ENCODE measurements at places on chromosomes 11 and 22.

DNA sequence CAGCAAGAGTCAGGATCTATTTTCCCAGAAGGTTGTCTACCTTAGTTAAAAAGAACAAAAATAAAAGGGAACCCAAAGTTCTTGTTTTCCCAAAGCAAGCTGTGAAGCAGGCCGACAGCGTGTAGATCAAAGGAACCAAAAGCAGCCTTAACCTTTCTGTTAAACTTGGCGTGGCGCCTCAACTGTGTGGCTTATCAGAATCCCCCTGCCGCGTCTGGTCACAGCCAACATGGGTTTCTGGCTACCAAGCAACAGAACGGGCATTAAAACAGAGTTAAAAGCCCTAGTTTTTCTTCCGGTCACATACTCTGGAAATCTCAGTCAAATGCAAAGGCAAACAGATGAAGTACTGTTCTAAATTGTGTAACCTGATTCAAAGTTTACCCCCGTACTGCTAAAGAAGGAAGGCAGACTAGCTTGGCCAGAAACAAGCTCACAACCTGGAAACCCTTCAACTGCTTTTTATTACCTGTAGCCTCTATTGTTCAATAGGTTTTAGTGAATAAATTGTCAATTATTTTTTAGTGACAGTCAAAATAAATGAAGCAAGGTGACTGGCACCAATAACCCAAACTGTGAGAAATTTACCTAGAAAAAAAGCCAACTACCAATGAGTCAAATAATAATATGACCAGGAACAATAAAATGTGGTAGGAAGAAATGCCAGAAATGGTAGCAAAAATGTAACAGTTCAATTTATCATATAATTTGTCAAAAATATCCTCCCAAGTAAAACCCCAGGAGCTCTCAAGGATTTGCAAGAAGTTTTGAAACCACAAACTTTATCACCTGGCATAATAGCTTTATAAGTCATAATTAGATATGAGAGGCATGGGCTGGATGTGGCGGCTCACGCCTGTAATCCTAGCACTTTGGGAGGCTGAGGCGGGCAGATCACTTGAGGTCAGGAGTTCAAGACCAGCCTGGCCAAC is 21.4 kb downstream of the CHKA start:
- no peak for DNase-seq

DNA sequence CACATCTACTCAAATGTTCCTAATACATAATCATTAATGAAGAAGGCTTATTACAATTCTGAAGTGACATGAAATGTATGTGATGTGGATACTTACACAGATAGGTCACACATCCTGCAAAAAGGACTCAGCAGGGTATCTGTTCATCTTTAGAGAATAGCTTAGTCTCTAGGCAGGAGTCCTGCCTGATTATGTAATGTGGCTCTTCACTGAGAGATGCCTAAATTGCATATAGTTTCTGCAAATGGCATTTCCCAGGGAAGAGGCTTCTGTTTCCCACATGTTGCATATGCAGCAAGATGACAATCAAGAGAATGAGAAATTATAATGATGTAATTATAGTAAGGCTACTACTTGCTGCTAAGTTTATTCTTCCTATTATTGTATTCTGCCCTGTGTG is 58.8 kb upstream of the SLC36A4 start:
- no peak for DNase-seq

DNA sequence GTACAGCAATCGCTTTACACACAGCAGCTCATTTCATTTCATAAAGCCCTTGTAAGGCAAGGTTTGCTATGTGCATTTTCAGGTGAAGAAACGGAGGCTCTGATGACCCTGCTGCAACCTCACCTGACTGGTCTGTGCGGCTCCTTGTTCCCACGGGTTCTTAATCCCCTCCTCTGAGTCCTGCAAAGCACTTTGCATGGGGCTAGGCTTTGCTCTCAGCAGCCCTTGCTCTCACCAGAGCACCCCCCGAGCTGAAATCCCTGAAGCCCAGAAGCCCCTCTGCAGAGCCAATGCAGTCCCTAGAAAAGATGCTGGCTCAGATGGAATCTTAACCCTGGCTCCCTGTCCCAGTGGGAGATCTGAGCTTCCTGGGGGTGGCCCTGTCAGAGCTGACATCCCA is 11.0 kb upstream of the APOL6 start:
- no peak for DNase-seq

GRCh38 chr11:69697861-69698260 is 6.0 kb downstream of the FGF19 start:
- DNase-seq, result no peak

- peak; percentile 90 for DNase-seq
Measured at GRCh38 chr22:50525104-50525857, at the start of gene SCO2. SCO2 (minus strand) TSS chr22:50525598; CDS start chr22:50524411, 1,187 bp downstream.

- no peak for DNase-seq
Measured at GRCh38 chr11:102546427-102546826, 15.9 kb upstream of the MMP7 start.

DNA sequence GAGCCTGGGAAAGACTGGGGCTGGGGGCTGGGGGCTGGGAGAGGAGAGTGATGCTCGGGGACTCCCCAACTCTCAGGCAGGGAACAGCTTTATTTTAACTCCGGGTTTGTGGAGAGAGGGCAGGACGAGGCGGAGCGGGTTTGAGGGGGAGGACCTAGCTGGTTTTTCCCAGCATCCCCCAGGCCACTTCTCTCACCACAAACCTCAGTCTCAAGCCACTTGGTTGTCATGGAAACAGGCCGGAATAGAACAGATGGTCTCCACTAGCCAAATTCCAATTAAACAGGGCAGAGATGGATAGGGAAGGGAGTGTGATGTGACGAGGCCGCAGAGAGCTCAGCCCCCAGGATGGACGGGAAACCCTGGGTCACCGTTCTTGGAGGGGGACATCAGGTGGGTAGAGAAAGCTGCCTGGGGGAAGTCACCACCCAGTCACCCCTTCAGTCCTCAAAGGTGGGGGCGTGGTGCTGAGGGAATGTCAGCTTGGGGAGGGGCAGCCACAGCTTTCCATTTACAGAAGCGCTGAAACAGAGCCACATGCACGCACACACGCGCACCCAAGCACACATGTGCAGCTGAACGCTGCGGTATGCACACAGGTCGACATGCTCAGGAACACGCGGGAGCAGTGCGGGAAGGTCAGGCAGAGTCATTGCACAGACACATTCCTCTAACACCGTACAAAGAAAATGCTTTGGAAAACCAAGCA is 19.2 kb downstream of the NECTIN1 start:
- DNase-seq, result no peak

DNA sequence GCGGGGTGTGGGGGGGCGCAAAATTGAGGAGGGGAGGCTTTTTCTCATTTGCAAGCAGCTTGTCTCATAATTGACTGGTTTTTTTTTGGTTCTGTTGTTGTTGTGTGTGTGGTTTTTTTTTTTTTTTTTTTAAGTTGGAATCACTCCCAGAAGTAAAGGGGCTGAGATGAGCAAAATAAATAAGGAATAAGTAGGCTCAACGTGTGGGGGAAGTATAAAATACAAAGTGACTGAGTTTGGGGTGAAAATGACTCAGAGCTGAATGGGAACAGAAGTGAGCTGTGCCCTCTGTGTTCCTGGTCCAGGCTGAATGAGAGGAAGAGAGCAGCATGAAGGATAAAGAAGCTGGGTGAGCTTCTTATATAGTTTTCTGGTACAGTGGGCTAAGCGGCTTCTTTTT is 90.0 kb downstream of the GRIK4 start:
- DNase-seq, result no peak

- DNase-seq, result no peak
Measured at GRCh38 chr22:47064416-47064815, 302.0 kb downstream of the TBC1D22A start.

GRCh38 chr11:121554552-121554951 is 101.8 kb upstream of the SORL1-AS1 start:
- DNase-seq, result no peak

DNA sequence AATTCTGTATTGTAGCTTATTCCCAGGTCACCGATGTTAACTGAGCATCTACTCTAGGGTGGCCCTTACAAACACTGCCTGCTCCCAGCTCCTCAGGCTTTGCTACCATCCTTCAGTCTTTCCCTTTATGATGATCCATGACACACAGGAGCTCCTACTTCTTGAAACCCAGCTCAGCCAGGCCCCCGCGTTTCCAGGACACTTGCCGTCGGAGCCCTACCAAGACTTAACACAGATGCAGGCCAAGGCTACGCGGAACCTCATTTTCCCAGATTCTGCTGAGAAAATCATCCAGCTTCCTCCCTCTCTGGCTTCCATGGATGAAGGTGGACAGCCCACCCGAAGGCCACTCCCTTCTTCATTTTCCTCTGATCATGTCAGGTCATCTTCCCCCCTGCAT is 18.6 kb downstream of the IGSF9B start:
- no peak for DNase-seq

- no peak for DNase-seq
Measured at GRCh38 chr11:106608677-106609076, 409.6 kb downstream of the GUCY1A2 start.

- DNase-seq, result no peak
Measured at GRCh38 chr11:120179057-120179672, 31.7 kb upstream of the OAF start.

GRCh38 chr11:63459586-63459985 is 31.4 kb downstream of the PLAAT5 start:
- no peak for DNase-seq

DNA sequence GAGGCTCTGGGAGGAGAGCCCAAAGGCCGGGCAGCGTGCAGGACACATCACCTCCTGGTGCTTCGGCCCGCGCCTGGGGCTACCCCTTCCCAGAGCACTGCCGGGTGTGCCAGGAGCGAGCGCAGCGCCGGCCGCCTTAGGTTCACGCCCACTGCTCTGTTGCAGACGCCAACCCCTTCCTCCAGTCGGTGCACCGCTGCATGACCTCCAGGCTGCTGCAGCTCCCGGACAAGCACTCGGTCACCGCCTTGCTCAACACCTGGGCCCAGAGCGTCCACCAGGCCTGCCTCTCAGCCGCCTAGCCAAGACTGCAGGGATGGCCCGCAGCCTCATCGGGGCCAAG is 79.0 kb downstream of the MED15 start:
- no peak for DNase-seq

GRCh38 chr11:116601814-116602636 is 170.8 kb downstream of the BUD13 start:
- no peak for DNase-seq

GRCh38 chr11:3984896-3985295 is 109.7 kb upstream of the RRM1 start:
- no peak for DNase-seq

- no peak for DNase-seq
Measured at GRCh38 chr11:86443415-86443814, 68.7 kb downstream of the CCDC81 start.

Data from substantia nigra (tissue), 51 donors.